ENCODE measurements at places on chromosomes 7 and 10.

- peaks cover 7% of the 10 kb centered on the region for H3K4me1 ChIP-seq
- no peaks in the 10 kb centered on the region for H3K36me3 ChIP-seq
- no peak overlapping the region for H3K27ac ChIP-seq
- DNase-seq, result no peak
- H3K27me3 ChIP-seq, result no peaks in the 10 kb centered on the region
- no peak overlapping the region for H3K4me3 ChIP-seq
Measured at GRCh38 chr7:105227391-105227790, 161.3 kb downstream of the SRPK2 start.

- H3K36me3 ChIP-seq, result peaks cover 36% of the 10 kb centered on the region
- no peaks in the 10 kb centered on the region for H3K27me3 ChIP-seq
- H3K4me1 ChIP-seq, result no peaks in the 10 kb centered on the region
Measured at GRCh38 chr10:73717556-73717955, 19.6 kb upstream of the AGAP5 start.

DNA sequence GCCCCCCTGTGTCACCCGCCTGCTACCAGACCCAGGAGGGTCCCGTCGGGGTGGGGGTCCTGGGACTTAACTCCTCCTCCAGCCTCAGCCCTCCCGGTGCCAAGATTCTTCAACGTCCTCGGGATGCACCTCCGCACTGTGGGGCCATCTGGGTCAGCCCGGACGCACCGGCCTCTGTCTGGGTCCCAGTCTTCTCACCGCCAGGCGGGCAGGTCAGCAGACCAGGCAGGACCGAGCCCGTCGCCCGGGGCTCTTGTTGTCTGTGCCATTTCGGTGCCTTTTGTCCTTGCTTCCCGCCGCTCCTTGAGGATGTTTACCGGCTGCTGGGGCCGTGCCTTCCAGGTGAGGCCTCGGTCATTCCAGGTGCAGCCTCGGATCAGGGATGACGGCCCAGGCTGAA is 32.1 kb upstream of the PSMG3 start:
- DNase-seq, result no peak
- H3K36me3 ChIP-seq, result no peaks in the 10 kb centered on the region
- no peak overlapping the region for H3K27ac ChIP-seq
- no peak overlapping the region for H3K4me3 ChIP-seq
- no peaks in the 10 kb centered on the region for H3K4me1 ChIP-seq

- DNase-seq, result no peak
- no peak overlapping the region for H3K27ac ChIP-seq
- H3K4me1 ChIP-seq, result peaks cover 18% of the 10 kb centered on the region
- no peak overlapping the region for H3K4me3 ChIP-seq
- no peaks in the 10 kb centered on the region for H3K27me3 ChIP-seq
- no peaks in the 10 kb centered on the region for H3K36me3 ChIP-seq
Measured at GRCh38 chr7:29494350-29494749, 69.3 kb upstream of the PRR15 start.

DNA sequence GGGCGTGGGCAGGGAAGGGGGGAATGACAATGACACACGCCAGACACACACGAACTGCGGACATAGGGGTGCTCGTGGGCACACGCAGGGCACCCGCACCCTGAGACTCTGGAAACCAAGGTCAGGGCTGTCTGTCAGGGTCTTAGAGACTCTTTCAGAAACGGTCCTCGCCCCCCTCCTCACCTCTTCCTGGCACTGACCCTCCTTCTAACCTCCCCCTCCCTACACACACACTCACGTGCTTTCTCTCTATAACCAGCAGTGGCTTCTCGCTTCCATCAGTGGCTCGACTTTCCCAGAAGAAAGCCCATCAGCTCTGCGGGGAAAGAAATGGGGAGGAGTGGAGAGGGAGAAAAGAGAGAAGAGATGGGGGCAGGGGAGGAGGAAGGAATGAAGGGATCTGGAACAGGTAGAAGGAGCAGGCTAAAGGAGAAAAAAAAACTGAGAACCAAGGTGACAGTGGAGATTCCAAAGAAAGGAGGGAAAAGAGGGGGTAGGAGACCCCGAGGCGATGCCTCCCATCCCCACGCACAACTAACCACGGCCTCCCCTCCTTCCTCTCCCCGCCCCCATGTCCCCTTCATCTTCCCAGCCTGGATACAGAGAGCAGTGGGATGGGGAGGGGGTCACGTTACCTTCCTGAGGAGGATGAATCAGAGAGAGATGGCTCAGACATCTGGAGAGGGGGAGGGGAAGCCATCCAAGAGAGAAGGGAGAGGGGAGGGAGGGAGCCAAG is 1.7 kb upstream of the VGF start:
- no peaks in the 10 kb centered on the region for H3K36me3 ChIP-seq
- H3K4me1 ChIP-seq, result peaks cover 36% of the 10 kb centered on the region
- no peak overlapping the region for H3K4me3 ChIP-seq

DNA sequence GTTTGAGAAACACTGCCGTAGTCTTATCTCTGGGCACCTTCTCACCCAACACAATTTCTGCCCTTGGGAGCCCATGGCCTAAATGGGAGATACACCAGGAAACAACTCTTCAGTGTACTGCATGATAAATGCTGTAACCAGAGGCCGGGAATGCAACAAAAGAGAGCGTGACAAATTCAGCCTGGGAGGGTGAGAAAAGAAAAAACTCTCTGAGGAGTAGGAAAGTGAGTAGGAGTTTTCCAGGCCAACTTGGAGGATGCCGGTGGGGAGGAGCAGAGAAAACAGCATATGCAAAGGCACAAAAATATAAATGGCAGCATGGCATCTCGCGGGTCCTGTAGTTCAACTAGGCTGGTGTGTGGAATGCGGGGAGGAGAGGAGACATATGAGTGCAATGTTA is 624.5 kb downstream of the PARD3 start:
- no peaks in the 10 kb centered on the region for H3K27me3 ChIP-seq
- no peak overlapping the region for H3K4me3 ChIP-seq
- no peak for DNase-seq
- H3K4me1 ChIP-seq, result no peaks in the 10 kb centered on the region
- H3K36me3 ChIP-seq, result no peaks in the 10 kb centered on the region
- no peak overlapping the region for H3K27ac ChIP-seq

DNA sequence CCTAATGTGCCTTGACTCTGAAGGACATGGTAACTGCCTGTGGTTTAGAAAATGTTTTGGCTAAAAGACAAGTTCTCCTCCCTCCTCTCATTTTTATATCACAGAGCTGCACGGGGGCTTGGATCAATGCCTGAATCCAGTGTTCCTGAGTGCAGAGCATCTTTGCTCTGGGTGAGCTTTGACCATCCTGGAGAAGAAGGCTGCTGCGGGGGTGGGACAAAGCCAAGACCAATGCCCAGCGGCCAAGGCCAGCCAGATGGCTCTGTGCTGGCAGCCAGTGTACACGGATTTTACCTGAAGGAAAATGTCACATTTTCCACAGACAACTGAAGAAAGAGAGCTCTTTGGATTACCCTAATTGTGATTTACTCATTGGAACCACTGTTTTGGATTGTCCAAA is 102.0 kb upstream of the TARP start:
- H3K4me1 ChIP-seq, result no peaks in the 10 kb centered on the region
- no peaks in the 10 kb centered on the region for H3K36me3 ChIP-seq
- no peak for DNase-seq
- no peak overlapping the region for H3K4me3 ChIP-seq
- H3K27me3 ChIP-seq, result no peaks in the 10 kb centered on the region

GRCh38 chr10:71585564-71586290 is 133.9 kb downstream of the C10orf105 start:
- no peaks in the 10 kb centered on the region for H3K36me3 ChIP-seq
- H3K27me3 ChIP-seq, result no peaks in the 10 kb centered on the region
- no peak overlapping the region for H3K27ac ChIP-seq
- H3K4me3 ChIP-seq, result no peak overlapping the region
- H3K4me1 ChIP-seq, result peaks cover 10% of the 10 kb centered on the region

Measured in liver (tissue), 10 donors.